ENCODE measurements at places on chromosomes 1 and 21. TPM values are rescaled to one million over a fixed set of nuclear protein-coding genes. Genes with fewer than 3 reads are reported as not detected.

RAB42 gene
- 6.7 TPM for polyA plus RNA-seq

RHCE gene
- polyA plus RNA-seq, result 0.94 TPM

DNA sequence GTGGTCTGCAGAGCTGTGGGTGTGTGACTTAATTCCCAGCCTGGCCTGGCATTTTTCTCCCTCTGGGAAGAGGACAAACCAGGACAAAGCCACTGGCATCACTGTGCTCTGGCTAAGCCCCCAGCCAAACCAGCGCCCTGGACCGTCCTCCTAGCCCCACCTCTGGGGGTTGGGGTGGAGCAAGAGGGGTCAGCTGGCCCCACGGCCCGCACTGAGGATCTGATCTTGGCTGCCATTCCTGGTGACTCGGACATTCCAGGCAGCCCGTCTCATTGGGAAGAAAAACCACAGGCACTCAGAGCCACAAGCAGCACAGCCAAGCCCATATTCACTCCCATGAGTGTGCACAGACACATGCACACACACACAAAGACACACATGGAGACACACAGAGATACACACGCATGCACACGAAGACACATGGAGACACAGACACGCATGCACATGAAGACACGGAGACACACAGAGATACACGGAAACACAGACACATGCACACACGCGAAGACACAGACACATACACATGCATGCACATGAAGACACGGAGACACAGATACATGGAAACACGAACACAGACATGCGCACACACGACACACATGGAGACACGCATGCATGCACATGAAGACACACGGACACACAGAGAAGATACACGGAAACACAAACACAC, 2.3 kb upstream of the MXRA8 start:
- no peak for DNase-seq

S100PBP gene
- polyA plus RNA-seq, result 57.5 TPM

DNA sequence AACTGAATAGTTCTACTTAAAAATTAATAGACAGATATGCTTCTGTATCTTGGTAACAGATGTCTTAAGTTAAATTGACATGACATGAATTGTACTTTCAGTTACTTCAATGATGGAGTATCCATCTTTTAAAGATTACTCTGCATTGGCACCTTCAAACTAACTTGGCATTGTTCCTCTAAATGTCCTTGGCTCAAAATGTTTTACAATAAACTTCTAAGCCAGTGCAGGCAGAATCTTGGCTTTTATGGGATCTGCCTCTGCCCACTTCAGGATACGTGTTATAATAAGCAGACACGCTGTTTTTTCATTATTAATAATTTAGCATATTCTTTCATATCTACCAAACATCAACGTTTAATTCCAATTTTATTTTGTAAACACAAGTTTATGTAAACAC, 873.4 kb upstream of the ADAMTS5 start:
- no peak for DNase-seq
